Stimulated activated CD8-positive, alpha-beta memory T cell treated with anti-CD3 and anti-CD28 coated beads, Interleukin-4, amount 100 ng/mL, for 4 hours (primary cell): ENCODE measurements at places on chromosomes 4 and X.

DNA sequence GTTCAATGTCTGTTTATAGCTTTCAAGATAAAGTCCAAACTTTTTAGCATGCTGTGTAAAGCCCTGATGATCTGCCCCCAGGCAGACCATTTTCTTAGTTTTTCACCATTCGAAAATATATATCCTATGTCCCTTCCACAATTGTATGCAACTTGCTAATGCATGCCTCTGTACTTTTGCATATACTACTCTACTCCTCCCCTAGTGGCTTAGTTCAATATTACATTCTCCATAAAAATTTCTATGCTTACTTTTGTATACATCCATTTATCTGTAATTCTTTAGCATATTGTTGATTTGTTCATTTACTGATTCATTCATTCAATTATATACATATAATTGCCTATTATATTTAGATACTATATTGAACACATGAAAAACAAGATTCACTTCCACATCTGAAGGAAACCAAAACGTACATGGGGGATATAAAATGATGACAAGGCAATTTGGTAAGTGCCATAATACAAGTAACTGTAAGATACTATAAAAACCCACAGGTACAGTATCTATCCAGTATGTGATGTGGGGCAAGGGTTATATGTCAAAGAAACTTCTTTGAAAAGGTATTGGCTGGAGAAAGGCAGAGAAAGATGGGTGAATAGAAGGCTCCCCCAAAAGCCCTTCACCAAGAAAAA, 902.5 kb downstream of the FAM133A start:
- no peak for DNase-seq

DNA sequence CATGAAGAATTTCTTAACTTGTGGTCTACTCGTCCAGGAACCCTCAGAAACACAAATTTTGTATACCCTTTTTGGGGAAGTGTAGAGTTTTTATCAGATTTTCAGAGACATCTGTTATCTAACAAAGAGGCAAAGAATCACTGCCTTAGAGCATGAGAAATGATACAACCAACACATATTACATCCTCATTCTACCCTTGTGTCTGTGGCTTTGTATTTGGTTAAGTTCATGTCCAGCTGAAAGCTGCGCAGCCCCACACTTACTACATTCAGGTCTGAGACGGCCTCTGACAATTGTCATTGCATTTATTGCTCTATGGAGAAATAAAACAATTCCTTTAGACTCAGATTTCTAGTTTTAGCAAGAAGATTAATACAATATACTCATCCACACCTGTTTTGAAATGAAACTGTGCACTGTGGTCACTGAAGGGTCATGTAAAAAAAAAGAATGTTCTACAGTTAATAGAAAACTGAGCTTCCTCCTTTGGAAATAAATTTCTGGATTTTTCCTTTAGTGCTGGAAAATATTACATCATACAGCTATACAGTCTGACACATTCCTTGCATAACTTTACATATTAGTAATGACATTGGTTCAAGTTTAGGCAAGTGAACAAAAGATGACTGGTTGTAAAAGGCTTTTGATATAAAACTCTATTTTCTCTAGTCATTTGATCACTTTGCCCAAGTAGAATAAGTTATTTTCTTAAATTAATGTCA, 39.8 kb downstream of the GLRB start:
- DNase-seq: no peak

DNA sequence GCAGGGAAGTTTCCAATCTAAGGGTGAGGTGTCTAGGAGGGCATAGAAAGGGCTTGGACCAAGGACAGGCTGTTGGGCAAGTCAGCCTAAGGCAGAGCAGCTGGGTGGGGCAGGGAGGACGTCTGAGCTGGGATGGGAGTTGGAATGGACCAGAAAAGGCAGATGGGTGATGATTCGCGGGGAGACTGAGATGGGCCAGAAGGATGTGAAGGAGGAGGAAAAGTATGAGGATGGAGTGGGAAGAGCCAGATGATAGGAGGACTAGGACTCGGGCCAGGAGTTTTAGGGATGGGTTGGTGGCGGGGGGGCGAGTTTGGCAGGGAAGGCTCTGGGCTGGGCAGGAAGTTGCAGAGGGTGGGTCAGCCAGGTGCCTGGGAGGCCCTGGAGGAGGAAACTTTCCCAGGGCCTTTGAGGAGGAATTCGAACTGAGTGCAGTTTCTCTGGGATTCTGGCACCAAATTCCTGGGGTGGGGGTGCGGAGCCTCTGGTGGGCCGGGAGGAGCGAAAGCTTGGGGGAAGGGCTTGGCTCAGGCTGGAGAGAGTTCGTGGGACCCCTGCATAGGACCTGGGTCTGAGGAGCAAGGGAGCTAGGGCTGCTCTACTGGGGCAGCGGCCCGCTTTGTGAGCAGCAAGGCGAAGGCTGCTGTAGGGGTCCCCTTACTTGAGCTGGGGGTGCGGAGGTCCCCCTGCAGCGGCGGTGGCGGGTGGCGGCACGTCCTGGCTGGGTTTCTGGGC, 8.7 kb upstream of the TIMP1 start:
- DNase-seq: no peak

GRCh38 chr4:85610450-85610849, 135.5 kb downstream of the ARHGAP24 start:
- DNase-seq: no peak

- DNase-seq: no peak
Observed at GRCh38 chr4:14615671-14616070, 386.6 kb upstream of the CPEB2 start.

GRCh38 chr4:123526511-123526910, 129.9 kb downstream of the SPRY1 start:
- no peak for DNase-seq

GRCh38 chrX:132958091-132958703, at the start of gene HS6ST2:
Gene HS6ST2 (minus strand): TSS chrX:132958629.
- no peak for DNase-seq

- DNase-seq: no peak
Observed at GRCh38 chrX:28177202-28177601, 196.0 kb upstream of the DCAF8L1 start.

GRCh38 chrX:38356401-38356800, 4.0 kb downstream of the OTC start:
- DNase-seq: no peak

GRCh38 chr4:137519406-137519805, 12.9 kb downstream of the PCDH18 start:
- DNase-seq: no peak

- no peak for DNase-seq
Observed at GRCh38 chr4:119755599-119755998, 127.0 kb upstream of the PDE5A start.

DNA sequence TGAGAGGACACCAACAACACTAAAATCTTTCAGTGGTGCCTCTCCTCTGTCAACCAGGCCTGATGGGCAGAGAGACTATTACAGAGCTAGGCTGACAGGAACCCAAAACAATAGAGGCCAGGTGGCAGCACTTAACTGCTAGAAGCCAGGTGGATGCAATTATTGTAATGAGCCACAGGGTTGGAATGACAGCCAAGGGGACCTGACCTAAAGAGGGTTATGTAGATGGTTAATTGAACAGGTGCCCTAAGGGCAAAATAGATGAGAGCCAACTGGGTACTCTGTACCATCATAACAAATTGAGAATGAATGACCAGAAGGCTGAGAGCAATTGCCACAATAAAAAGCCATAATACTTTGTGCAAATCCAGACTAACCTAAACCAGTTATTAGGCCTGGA, 24.7 kb upstream of the FRAS1 start:
- no peak for DNase-seq

DNA sequence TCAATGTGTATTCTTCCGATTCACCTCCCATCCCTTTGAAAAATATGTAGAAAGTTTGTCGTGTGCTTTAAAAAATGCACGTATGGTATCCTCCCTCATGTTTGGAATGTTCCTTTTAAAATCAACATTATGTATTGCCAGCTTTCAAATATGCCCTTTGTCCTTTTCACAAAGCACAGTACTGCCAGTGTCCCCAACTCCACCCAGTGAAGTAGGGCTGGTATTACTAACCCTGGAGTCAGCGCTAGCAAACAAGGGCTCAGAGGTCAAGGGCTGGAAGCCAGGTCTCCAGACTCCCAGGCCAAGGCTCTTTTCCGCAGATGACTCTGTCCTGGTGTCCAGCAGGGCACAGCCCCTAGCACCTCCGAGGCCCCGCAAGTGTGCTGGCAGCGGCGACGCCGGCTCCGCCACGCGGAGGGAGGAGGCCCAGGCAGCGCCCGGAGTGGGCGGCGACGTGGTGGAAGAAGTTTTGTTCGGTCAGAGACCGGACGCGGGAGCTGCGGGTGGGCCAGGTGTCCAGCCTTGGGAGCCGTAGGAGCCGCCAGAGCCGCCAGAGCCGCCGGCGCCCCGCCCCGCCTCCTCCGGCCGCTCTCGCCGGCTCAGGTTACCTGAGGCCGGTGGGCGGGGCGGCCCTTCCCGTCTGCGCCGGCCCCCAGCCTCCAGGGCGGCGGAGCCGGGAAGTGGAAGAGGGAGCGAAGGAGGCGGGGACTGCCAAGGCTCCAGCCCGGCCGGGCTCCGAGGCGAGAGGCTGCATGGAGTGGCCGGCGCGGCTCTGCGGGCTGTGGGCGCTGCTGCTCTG, at the start of gene IL13RA1:
TSS of gene IL13RA1 (plus strand) at position 720 of the 799 bp plus-strand sequence. CDS start at position 753, 33 bp downstream.
- no peak for DNase-seq

DNA sequence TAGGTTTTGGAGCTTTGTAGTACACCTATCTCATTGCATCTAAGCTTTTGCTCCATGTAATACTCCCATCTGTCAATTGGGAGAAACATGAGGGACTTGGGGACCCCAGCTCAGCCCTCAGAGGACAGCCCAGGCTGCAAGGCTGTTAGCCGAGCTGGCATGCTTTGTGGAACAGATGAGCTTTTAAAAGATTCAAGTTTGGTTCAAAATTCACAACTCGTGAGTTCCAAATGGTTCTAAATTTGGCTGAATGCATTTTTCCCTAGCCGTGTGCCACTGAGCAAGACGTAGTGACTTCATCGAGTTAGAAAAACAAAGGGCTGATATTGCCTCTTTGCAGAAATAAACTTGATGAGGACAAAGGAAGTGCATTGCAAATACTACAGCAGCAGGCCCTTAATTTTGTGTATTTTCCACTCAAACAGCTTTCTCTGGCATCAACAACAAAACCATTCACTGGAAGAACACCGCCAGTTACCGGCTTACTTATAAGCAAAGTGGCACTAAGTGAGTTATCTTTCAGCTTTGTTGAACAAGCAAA, 165.0 kb upstream of the HS3ST1 start:
- DNase-seq: no peak

- no peak for DNase-seq
Observed at GRCh38 chr4:42953321-42953720, 60.8 kb downstream of the GRXCR1 start.

DNA sequence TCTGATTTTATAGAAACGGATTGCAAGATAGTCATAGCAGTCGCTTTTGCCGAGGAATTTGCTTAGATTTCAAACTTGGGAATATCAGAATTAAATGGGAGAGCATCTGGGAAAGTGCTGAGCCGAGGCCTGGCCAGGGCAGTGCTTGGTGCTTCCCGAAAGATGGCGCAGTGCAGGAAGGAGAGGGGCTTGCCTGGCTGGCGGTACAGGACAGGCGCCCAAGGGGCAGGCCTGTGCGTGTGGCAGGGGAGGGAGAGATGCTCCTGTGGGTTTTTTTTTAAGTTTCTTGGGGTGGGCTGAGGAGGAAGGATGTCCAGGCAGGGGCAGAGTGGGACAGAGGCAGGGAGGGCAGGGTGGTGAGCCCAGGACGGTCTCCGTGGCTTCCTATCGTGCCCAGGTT, 241.1 kb downstream of the AFAP1 start:
- DNase-seq: no peak
